ENCODE measurements at places on chromosomes 2 and 18.

GRCh38 chr2:52222128-52222527 is 1190.2 kb upstream of the NRXN1 start:
- no peak for DNase-seq

GRCh38 chr18:79819968-79820351 is 22.2 kb downstream of the KCNG2 start:
- DNase-seq: no peak

- no peak for DNase-seq
Measured at GRCh38 chr18:44938720-44939665, 258.3 kb downstream of the SETBP1 start.

DNA sequence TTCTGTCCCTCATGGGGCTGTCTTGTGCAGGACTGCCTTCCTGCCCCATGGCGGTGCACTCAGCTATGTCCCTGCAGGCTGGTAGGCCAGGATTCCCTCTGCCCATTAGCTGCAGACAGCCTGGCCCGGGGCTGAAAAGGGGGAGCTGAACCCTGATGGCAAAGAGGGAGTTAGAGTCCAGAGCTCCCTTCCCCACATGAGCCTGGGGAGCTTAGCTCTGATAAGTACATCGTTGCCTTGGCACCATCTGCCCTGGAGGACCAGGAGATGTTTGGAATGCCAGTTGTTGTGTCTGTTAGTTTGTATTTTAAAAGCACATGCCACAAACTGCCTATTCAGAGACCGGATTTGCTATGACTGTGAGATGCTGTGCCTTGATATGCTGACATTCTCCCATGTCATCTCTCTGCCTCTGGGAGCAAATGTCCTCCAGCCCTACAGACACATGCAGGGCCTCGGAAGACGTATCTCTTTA is 65.1 kb upstream of the AFF3 start:
- no peak for DNase-seq

- no peak for DNase-seq
Measured at GRCh38 chr18:76679945-76680344, 142.4 kb upstream of the ZNF236 start.

GRCh38 chr2:32237488-32237887 is 27.2 kb downstream of the NLRC4 start:
- no peak for DNase-seq

DNA sequence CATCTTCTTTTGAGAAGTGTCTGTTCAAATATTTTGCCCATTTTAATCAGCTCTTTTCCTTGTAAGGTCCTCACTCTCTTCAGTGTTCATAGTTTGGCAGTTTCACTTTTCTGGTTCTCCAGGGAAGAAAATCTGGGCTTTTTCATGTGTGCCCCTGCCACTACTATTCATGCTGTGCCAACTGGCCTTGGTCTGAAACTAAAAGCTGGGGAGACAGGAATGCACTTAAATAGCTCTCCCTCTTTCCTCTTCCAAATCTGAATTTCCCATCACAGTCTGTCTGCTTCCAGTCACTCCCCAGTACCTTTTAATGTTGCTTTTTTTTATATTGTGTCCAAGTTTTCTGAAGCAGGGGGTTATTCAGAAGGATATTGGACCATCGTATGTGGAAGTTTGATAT is 574.3 kb upstream of the POU3F3 start:
- DNase-seq: no peak

- no peak for DNase-seq
Measured at GRCh38 chr2:153786016-153786415, 85.7 kb upstream of the GALNT13 start.

- DNase-seq: no peak
Measured at GRCh38 chr2:51401546-51401945, 369.6 kb upstream of the NRXN1 start.

GRCh38 chr18:48809365-48809764 is 141.4 kb downstream of the SMAD7 start:
- no peak for DNase-seq

DNA sequence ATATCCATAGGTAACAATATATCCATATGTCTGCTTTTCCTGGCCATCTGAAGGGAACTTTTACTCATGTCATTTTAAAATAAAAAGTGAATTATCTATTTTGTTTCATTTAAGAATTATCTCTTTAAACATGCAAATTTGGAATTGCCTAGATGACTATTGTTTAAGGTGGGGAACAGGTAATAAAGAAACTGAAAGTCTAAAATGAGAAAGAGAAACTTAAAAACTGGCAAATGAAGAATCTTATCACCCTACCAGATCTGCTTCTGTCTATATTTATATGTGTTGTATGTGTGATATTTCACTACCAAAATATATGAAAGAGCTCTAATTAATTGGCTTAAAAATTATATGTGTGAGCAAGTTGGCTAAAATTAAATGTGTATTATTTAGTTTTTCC is 243.2 kb upstream of the KCNH7 start:
- DNase-seq: no peak

DNA sequence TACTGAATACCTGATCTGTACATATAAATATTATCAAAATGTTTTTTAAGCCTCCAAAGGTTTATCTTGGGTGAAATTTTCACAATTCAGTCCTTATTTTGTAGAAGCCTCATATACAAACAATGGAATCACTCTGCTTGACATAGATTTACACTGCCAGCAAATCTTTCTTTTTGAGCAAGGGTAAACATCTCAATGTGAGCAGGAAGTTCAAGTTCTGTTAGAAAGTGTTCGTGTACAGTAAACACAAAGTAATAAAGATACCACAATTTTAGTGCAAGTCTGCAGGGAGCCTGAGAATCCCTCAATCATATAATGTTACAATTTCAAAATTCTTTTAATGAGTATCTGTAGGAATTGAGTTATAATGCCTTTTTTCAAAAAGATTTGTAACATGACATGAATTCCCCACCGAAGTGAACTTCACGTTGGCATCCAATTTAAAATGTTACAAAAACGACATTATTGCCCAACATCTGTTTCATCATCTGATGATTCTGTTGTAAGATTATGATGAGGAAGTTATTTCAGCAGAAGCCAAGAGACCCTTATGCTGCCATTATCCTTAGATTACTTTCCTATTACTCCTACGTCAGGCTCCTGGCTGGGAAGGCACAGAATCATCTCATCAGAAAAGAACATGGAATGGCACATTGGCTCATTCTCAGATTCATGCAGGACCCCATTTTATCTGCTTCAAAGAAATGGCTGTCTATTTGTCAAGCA is 283.9 kb upstream of the ACVR2A start:
- DNase-seq: no peak

DNA sequence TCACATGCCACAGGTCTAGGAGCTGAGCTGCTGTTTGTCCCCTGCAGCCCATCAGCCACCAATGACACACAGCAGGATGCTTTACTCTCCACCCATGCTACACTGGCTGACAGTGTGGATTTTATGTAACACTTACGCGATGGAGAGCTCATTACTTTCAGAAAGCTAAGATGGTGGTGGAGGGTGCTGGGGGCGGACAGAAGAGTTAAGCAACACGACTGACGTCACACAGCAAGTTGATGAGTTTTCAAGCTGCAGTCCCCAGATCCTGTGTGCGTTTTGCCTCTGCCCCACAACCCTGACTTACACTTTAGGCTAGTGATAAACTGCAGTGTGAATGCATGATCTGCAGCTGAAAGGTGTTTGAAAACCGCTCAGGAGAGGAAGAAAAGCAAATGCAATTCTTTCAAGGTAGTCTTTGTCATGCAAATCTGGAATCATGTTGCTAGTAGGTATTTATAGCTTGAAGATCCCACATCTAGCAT is 42.4 kb downstream of the MRPS5 start:
- DNase-seq: no peak

DNA sequence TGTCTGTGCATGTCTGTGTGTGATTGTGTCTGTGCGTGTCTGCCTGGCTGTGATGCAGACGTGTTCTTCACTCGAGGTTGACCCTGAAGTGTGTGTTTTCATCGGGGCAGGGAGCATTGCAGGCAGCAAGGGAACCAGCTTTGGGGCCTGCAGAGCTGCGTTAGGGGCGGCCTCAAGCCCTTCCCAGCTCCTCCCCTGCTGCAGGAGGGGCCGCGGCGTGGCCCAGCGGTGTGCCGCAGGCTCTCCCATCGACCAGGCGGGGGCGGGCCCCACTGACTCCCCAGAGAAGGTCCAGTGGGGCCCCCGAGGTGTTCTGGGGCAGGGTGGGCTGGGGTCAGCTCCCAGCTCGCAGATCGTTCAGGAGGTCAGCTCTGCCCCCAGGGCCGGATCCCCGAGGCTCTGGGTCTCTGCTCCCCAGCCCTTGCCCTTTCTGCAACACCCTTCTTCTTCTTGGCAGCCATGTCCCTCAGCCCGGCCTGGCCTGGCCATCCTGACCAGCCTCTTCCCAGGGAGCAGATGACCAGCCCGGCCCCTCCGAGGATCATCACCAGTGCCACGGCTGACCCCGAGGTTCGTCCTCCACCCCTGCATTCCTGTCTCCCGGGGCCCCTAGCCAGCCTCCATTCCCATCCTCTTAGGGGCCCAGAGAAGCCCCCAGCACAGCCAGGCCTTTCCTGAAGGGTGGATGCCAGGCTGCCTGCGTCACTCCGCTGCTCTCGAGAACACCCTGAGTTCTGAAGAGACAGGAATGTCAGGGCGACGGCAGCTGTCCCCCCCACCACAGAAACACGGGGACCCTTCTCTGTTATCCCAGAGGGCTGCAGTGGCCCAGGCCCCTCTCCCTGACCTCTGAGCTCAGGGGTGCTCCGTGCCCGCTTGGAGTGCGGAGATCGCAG is 11.1 kb upstream of the KLHL30 start:
- no peak for DNase-seq
